ENCODE measurements at places on chromosomes 12 and 14.

DNA sequence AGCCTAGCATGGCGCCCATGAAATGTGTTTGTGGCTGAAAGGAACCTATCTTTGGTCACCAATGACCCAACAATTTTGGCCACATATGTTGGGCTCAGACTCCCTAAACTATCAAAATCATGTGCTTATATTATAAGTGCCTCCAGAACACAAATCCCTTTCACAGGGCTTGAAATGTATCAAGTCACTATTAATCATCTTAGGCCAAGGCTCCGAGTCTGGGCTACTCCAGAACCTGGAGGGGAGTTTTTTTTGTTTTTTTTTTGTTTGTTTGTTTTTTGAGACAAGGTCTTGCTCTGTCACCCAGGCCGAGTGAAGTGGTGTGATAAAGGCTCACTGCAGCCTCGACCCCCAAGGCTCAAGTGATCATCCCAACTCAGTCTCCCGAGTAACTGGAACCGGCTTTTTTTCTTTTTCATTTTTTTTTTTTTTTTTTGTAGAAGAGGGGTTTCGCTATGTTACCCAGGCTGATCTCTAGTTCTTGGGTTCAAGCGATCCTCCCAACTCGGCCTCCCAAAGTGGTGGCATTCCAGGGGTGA lies 989 bp upstream of the DRAM1 start:
- no peak for DNase-seq

DNA sequence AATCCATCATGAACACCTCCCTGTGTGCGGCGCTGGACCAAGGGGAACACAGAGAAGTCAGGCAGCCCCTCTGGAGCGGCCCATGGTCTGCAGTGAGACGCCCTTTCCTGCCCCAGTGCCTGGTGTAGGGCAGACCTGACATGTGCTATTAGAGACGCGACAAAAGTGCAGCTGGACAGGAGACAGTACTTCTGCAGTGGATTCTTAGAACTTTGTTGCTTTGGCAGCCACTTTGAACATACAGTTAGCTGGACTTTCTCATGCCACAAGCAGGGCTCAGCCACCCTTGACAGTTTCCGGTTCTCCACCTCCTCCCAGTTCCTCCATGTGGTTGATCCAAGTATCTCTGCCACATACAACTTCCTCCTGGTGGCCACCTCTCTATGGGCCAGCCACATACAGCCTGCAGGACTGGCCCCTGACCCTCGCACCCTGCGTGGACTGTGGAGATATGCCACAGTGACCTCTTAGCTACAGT lies 45.9 kb downstream of the LGMN start:
- DNase-seq = no peak

- no peak for DNase-seq
Observed at GRCh38 chr12:120376934-120377572, 8.1 kb upstream of the MSI1 start.

DNA sequence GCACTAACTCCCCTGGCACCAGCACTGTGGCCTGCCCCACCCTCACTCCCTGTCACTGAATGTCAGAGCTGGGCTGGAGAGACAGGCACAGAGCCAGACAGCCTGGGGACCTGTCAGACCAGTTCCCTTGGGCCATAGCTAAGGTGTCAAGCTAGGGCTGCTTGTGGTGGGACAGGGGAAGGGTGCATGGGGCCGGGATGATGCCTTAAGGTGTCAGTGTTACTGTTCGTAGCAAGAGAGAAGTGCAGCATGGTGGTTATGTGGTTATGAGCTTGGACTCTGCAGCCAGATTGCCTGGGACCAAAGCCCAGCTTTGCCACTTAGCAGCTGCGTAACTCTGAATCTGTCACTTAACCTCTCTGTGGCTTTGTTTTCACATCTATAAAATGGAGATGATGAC lies 3.8 kb downstream of the RAPGEF3 start:
- DNase-seq = no peak

DNA sequence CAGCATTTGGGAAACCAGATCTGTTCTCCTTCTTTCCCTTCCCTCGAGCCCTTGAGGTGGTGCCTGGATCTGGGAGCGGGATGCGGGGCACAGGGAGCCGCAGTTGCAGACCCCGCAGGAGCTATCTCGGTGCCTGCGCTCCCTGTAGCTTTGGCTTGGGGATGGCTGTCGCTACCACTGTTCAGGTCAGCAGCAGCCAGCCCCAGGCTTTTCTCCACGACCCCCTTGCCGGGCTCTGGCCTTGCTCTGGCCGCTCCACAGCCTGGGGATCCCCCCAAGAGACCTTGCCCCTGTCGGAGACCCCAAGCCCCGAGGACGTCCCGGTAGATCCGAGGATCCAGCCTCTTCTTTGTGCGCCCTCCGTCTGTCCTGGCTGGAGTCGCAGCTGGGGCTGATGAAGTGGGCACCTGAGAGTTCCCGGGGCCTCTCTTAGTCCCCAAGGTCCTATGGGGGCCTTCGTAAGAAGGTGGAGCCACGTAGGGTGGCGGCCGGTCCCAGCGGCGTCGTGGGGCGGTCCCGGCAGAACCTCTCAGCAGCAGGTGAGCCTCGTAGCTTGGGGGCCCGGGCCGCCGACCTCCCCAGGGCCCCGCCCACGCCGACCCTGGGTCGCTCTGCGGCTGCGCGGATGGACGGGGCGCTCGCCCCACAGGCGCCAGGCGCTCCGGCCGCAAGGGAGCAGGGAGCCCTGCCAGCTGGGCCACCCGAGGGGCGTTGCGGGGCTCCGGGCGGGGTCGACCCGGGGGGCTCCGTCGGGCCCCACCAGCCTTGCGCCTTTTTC lies 1.3 kb downstream of the DDN start:
- no peak for DNase-seq

DNA sequence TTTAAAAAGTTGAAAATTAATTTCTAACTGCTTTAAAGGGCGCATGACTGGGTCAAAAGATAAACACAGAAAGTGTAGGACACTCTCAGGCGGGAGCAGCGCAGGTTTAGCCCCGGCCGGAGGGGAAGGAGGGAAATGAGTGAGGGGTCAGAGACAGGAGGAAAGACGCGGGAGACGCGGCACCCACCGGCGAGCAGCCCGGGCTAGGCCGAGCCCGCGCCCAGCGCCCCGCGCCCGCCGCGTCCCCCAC lies 591 bp downstream of the GXYLT1 start:
- no peak for DNase-seq

DNA sequence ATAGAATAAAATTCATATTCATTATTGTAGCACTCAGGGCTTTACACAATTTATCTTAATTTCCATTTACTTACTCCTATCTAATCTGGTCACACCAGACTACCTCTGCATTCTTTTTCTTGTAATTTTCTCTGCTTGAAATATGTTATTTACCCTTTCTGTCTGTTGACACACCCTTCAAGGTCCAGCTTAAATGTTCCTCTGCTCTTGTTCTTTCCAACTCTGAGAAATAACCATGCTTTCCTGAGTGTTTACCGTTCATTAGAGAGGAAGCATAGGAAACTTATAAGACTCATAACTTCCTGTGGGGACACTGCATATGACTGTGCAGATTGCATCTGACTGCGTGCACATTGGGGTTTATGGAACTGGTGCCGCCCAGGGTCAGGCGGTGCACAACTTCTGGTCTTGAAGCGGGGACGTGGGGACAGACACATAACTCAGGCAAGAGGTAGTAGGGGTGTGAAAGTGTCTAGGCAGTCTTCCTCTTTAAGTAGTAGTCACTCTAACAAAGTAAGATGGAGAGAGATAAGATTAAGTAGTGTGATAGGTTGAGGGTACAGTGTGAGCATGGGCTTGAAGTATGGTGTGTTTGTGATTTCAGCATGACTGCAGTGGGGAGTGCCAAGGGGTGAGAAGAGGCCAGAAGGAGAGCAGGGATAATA lies 42.6 kb upstream of the FOXJ2 start:
- DNase-seq = no peak

DNA sequence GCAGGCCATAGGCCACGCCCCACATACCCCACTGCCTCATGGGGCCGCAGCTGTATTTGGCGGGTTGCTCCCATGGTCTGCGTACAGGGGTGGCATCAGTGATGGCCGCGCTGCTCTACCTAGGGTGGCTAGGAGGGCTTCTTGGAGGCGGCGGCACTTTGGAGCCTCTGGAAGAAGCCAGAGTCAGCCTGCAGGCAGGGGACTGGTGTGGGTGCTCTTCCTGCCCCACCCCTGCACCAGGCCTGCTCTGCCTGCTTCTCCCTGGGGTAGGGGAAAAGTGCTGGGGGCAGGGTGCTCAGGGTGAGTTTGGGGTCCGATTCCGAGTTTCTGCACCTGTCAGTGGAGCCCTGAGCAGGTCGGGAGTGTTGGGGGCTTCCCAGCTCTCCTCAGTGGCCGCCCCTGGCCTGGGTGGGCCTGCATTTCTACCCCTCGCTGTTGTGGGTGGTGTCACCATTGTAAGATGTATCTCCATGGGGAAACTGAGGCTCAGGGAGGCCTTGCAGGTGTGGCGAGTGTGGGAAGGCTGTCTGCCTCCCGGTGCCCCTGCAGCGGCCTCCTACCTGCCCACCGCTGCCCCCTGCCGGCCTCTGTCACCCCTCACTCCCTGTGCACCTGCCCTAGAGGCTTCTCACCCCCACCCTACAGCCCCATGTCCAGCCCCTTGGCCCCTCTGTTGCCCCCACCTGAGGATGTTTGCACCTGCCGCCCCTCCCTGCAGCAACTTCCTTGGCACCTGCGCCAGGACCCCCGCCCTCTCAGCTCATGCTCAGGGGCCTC lies 5.5 kb downstream of the CEP170B start:
- no peak for DNase-seq

DNA sequence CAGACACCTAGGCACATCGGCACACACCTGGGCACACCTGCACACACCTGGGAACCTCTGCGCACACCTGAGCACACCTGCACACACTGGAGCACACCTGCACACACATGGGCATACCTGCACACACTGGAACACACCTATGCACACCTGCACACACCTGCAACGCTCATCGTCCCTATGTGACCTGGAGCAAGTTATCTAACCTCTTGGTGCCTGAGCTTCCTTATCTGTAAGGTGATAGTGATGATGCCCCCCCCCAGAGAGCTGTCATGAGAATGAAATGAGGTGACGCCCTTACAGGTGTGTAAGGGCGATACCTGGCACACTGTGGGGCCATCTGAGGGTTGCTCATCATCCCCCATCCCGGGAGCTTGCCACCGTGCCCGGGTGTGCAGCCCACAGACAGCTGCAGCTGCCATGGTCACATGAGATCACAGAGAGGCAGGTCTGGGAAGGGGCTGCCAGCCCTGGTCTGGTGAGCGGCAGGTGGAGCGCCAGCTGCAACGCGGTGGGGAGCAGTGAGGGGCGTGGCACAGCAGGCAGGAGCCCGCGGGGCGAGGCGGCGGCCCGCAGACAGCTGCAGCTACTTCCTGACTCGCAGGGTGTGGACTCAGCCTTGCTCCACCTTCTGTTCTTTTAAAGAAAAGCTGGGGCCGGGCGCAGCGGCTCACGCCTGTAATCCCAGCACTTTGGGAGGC lies 59.9 kb upstream of the FBRSL1 start:
- no peak for DNase-seq

DNA sequence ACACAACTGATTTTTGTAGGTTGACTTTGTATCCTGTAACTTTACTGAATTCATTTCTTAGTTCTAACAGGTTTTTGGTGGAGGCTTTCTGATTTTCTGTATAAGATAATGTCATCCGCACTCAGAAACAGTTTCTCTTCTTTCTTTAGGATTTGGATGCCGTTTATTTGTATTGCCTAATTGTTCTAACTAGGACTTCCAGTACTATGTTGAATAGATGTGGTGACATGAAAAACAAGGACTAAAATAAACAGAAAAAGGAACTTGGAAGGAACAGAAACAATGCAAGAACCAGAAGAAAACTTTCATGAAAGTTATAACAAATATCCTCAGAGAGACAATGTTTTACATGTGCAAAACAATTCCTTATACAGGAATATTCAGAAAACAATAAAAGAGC lies 100.3 kb downstream of the GTF2A1 start:
- no peak for DNase-seq

Measured in right atrium auricular region (tissue), 2 donors.